ENCODE measurements at places on chromosomes 2 and 18. TPM values are rescaled to one million over a fixed set of nuclear protein-coding genes. Genes with fewer than 3 reads are reported as not detected.

DNA sequence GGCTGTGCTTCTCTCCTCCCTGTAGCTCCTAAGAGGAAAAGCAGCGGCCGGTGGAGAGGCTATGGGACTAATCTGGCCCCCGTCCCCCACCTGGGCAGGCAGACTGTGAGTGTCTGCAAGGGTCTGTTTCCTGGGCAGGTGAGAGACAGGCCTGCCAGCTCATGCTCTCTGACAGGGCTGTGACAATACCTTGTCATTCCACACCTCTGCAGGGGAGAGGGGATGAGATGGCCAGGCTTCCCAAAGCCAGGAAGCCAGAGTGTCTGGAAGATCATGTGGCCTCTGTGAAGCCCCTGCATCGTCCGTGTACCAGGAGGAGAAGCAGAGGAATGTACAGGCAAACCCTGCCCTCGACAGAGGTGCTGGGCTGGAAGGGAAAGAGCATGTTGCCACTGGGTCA is 142.5 kb upstream of the GATA6 start:
- no peaks in the 10 kb centered on the region for H3K27me3 ChIP-seq
- H3K27ac ChIP-seq: no peak overlapping the region
- no peak overlapping the region for H3K4me3 ChIP-seq

DNA sequence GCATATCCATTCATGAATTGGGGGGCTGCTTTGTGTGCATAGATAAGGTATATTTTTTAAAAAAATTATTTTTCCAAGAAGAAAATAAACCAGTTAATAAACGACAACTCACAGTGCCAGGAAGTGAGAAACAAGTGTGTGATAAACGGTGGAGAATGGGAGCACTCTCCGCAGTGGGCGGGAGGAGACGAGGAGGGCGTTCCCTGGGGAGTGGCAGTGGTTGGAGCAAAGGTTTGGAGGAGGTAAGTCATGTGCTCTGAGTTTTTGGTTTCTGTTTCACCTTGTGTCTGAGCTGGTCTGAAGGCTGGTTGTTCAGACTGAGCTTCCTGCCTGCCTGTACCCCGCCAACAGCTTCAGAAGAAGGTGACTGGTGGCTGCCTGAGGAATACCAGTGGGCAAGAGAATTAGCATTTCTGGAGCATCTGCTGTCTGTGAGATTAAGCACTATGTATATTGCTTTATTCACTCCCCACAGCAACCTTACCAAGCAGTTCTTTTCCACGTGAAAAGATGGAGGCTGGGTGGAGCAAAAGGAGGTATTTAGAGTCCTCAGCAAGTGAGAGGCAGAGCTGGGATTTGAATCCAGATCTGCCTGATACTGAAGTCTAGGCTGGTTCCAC is 27.0 kb upstream of the CASP8 start:
- peaks cover 28% of the 10 kb centered on the region for H3K4me1 ChIP-seq
- H3K36me3 ChIP-seq: no peaks in the 10 kb centered on the region
- H3K4me3 ChIP-seq: no peak overlapping the region
- peak overlapping the region; percentile 7 for H3K27ac ChIP-seq
- no peak for DNase-seq

Gene STPG4
- not detected for total RNA-seq

DNA sequence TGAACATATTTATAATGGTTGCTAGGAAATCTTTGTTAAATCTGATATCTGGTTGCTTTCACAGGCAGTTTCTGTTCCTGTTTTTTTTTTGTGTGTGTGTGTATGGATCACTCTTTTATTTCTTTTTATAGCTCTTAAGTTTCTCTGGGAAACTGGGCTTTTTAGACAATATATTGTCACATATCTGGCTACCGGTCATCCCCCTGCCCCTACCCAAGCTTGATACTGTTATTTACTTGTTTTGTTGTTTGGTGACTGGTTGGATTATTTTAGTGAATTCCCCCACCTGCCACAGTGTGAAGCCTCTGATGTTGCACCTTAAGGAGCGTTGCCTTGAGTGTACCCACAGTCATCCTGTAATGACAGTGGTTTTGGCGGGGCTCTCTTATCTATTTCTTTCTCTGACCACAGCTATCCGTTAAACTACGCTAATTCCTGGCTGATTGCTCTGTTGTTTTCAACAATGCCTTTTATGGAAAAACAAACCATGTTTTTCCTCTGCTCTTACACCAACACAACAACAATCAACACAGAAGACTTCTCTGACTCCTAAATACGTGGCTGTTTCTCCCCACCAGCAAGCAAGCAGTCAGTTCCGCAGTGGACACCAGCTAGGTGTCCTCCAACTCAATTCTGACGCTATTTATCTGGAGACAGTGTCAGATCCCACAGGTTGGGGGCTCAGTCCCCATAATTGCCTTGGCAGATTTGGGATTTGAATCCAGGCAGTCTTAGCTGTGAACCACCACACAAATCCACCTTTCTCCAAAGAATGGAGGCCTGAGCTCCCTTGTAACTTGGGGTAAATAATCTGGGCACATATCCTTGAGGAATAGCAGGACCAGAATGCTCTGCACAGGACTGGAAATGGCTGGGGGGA is 10.9 kb downstream of the GNLY start:
- no peaks in the 10 kb centered on the region for H3K36me3 ChIP-seq
- no peak overlapping the region for H3K4me3 ChIP-seq
- peaks cover 40% of the 10 kb centered on the region for H3K4me1 ChIP-seq
- DNase-seq: no peak
- no peaks in the 10 kb centered on the region for H3K27me3 ChIP-seq

Gene KIF5C
- total RNA-seq: 50.6 TPM

DNA sequence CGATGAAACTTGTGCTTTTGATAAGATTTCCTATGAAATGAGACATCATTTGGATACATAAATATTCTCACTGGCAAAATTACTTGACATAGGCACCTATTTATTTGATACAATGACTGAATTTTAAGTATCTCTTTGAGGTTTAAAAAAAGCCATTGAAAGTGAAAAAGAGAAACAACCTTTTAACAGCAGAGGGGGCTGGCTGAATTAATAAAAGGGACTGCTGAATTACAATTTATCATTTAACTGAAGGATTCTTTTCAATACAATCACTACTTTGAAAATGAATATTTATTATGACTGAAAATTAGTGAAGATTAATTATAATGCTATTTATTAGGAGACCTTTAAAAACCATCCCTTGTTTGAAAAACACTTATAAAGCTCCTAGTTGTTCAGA is 335.3 kb downstream of the DLGAP1 start:
- H3K27me3 ChIP-seq: peaks cover 2% of the 10 kb centered on the region
- H3K36me3 ChIP-seq: no peaks in the 10 kb centered on the region
- H3K4me1 ChIP-seq: peaks cover 24% of the 10 kb centered on the region
- no peak for DNase-seq
